ENCODE measurements at places on chromosomes 6 and 20.

- DNase-seq: no peak
Observed at GRCh38 chr6:118317581-118318563, 230.2 kb upstream of the PLN start.

- DNase-seq: no peak
Observed at GRCh38 chr20:21361266-21361665, 36.1 kb downstream of the NKX2-4 start.

GRCh38 chr6:107550241-107550840, 60.4 kb downstream of the SOBP start:
- DNase-seq: no peak

DNA sequence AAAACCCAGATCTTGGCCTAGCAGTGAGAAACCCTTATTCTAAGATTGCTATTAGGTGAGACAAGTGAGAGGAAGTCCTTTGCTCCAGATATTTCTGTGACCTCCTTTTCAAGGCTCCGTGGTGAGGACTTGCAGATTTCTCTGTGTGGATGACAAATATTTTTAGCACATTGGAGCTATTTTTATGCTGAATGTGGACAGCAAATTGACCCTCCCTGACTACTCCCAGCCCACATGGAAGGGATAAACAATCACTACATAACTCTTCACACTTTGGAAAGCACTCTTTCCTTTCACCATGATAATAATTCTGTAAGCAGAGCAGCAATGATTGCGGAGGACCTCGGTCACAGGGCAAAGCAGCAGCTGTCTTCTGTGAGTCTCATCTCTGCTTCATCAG, 88.0 kb upstream of the ADGRF1 start:
- no peak for DNase-seq

GRCh38 chr20:52001999-52002666, 189.4 kb downstream of the ZFP64 start:
- no peak for DNase-seq

All from stimulated activated CD4-positive, alpha-beta T cell treated with anti-CD3 and anti-CD28 coated beads, Interleukin-12 subunit alpha, Interleukin-12 subunit beta, amount 100 ng/mL, for 4 hours (primary cell).